ENCODE measurements at places on chromosomes 16 and 17. TPM values are rescaled to one million over a fixed set of nuclear protein-coding genes. Genes with fewer than 3 reads are reported as not detected.
A peak's percentile ranks its signal among the peaks of the same experiment; 100 is the strongest.

GRCh38 chr16:85586380-85587104, 26.6 kb upstream of the GSE1 start:
- DNase-seq = no peak

GRCh38 chr17:73399056-73399455, 87.3 kb upstream of the CDC42EP4 start:
- no peak for DNase-seq

The PTX4 gene
- not detected for total RNA-seq

- DNase-seq = no peak
Observed at GRCh38 chr17:83099570-83100181, 20.3 kb downstream of the METRNL start.

GRCh38 chr16:56847173-56847910, 17.7 kb upstream of the SLC12A3 start:
- no peak for DNase-seq

The IL4R gene
- 16.9 TPM for total RNA-seq

- no peak for DNase-seq
Observed at GRCh38 chr16:29963021-29963743, 1.3 kb downstream of the TMEM219 start.

- no peak for DNase-seq
Observed at GRCh38 chr17:9336817-9337216, 238.8 kb downstream of the STX8 start.

The TADA2A gene
- total RNA-seq = 14.5 TPM

The CIBAR2 gene
- not detected for total RNA-seq

The GALR2 gene
- 2.2 TPM for total RNA-seq

DNA sequence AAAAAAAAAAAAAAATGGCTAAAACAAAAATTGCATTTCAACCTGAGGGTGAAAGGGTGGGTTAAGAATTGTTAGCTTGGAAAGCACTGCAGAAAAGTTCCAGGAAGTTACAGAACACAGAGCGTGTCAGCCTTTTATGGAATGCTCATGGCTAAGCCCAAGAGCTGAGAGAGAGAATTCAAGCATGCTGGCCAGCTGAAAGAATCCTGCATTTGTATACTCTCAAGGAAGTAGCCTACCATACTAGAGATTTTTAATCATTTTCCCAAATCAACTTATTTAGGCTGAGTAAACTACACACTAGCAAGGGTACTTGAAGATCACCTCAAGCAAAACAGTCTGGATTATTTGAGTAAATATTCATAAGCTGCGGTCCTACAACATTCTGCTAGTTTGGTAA, 153.9 kb downstream of the KCNJ2 start:
- no peak for DNase-seq

- DNase-seq = peak; percentile 64
Observed at GRCh38 chr16:27642756-27643155, 92.8 kb downstream of the KATNIP start.

- peak; percentile 35 for DNase-seq
Observed at GRCh38 chr17:8392274-8392673, 5.4 kb downstream of the RNF222 start.

- DNase-seq = no peak
Observed at GRCh38 chr16:70434484-70435260, 4.2 kb downstream of the ST3GAL2 start.

DNA sequence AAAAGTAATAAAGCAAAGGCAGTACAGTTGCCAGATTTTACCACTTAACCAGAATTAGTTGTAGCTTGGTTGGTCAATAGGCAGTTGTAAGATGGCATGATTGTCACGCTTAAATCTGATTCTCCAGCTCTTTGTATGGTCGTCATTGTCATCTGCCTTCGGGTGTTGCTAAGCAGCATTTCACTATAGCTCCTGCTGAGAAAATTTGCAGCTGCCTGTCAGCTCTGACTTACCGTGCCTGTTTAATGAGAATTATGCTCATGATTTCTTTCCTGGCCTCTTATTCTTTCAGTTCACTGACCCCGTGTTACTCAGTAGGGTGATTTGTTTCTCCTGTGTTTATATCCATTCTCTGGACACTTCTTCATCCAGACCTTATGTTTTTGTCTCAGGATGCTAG, 66.7 kb downstream of the TANGO6 start:
- DNase-seq = no peak

GRCh38 chr16:67652578-67653127, 7.4 kb downstream of the ACD start:
- peak; percentile 80 for DNase-seq

The TAF1C gene
- 51.9 TPM for total RNA-seq

The CMC2 gene
- total RNA-seq = 63.3 TPM

GRCh38 chr16:64012166-64012565, 1109.7 kb downstream of the CDH11 start:
- no peak for DNase-seq

DNA sequence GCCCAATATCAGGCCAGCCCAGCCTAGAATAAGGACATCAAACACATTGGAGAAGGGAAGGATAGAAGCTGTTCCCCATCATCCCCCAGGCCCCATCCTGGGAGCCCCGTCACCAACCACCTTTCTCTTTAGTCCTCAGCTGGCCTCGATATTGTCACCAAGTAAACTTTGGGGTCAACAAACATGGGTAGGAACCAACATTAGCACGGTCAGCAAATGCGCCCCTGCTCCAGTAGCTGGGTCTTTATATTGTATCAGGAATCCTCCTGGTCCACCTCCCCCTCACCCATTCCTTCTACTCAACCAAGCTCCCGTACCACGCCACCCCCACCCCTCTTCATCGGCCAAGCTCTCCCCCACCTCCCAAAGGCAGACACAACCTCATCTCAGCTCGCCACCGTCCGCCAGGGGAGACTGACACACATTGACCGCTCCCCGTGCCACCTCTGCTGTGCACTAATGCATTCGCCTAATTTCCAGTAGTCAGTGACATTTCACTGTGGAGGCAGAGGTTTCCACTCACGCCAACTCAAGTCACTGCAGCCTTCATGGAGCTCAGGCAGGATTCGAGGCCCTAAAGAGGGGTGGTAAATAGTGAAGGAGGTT, 20.7 kb upstream of the CBX2 start:
- DNase-seq = no peak

DNA sequence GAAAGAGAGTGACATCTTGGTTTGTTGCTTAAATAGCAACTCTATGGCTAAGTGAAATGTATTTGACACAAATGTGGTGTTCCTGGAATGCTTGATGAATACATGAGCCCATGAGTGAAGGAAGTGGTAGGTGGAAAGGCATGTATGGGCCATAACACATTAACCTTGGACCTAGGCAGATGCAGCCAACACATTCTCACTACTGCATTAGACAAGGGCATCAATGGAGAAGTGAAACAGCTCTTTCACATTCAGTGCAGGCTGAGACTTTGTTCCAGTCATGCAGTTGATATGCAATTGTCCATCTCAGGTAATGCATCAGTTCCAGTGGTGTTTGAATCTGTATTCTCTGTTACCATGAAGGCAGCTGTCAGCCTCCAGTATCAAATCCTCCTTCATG, 133.6 kb downstream of the HS3ST3B1 start:
- no peak for DNase-seq

The CRYBA1 gene
- total RNA-seq = not detected

GRCh38 chr16:55911616-55912015, 36.4 kb upstream of the CES5A start:
- DNase-seq = no peak

The SMTNL2 gene
- total RNA-seq = 4.3 TPM

- DNase-seq = peak; percentile 80
Observed at GRCh38 chr17:45221081-45222013, at the start of gene FMNL1. Gene FMNL1 (plus strand): TSS chr17:45221885. CDS start chr17:45222125, 240 bp downstream.

GRCh38 chr17:30701498-30701989, 122.9 kb downstream of the CRLF3 start:
- no peak for DNase-seq

DNA sequence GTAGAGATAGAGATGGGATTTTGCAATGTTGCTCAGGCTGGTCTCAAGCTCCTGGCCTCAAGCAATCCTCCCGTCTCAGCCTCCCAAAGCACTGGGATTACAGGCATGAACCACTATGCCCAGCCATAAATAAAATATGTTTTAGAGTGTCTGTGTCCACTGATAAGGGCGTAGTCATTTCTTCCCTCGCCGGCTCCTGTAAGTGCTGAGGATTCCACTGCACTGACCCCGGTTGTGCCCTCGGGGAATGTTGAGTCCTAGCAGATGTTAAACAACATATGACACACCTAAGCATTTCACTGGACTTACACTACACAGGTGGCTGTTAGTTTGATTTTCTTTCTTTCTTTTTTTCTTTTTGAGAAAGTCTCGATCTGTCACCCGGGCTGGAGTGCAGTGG, 5.6 kb upstream of the SHMT1 start:
- DNase-seq = no peak

The TOP2A gene
- total RNA-seq = 258 TPM

DNA sequence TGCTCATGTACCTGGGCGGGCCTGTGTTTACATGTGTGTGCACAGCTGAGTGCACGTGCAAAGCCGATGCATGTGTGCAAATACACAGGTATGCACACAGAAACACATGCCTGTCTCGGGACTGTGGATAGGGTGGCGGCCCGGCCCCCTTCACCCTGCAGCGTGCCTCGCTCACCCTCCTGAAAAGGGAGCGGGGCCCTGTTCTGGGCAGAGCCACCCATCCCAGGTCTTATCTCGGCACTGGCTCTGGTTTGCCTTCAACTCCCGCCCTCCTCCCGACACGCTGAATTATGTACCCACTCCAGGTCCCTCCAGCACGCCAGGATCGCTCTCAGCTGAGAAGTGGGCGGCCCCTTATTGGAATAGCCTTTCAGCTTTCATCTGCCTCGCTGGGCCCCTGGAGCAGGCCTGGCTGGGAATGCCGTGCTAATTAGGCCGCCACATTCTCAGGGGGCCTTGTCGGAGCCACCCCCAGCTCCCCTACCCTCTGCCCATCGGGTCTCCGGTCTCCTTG, 77.8 kb downstream of the RTN4RL1 start:
- DNase-seq = no peak

- no peak for DNase-seq
Observed at GRCh38 chr17:39845052-39845846, 18.9 kb downstream of the IKZF3 start.

- DNase-seq = no peak
Observed at GRCh38 chr16:71794943-71795342, 13.7 kb downstream of the AP1G1 start.

GRCh38 chr17:72624652-72625051, 467.8 kb downstream of the SLC39A11 start:
- DNase-seq = no peak

DNA sequence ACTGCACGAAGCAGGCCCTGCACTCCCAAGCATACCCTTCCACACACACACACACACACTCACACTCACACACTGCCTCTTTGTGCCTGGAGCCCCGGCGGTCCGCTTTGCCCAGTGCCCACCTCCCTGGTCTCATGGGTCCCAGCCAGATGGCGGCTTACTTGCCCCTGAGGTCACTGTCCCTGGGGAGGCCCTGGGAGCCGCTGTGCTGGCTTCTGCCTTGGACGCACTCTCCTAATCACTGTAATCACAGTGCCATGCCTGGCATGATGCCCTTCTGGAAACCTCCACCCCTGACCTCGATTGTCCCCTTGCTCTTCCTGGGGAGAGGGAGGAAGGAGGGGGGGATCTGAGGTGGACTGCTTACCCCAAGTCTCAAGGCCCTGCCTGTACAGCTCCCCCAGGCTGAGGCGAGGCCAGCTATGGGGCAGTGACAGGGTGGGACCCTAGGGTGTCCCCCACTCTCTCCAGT, 36.0 kb downstream of the ARHGAP23 start:
- no peak for DNase-seq

The CHD9NB gene
- total RNA-seq = 4.2 TPM

The CFAP97D1 gene
- 0.12 TPM for total RNA-seq

The NGFR gene
- total RNA-seq = 6.8 TPM

The HLF gene
- 0.35 TPM for total RNA-seq

DNA sequence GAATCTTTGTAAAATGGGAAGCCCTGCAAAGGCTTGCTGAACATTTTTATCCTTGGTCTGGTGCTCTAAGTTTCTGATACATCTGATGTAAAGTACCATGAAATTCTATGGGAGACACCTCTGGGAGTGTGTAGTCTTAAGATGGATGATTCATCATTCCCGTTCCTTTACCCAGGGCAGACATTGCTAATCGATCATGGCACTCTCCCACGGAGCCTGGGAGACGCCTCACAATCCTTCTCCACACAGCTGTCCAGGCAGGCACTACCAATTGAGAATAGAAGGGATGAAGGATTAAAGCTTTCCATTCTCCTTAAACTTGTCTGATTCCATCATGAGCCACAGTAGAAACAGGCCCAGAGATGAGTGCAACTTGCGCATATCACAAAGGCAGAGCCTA, 144.8 kb downstream of the GSG1L start:
- peak; percentile 21 for DNase-seq

GRCh38 chr16:53958341-53958880, 254.5 kb downstream of the FTO start:
- no peak for DNase-seq

GRCh38 chr17:77136420-77136767, 4.4 kb upstream of the SEC14L1 start:
- no peak for DNase-seq

DNA sequence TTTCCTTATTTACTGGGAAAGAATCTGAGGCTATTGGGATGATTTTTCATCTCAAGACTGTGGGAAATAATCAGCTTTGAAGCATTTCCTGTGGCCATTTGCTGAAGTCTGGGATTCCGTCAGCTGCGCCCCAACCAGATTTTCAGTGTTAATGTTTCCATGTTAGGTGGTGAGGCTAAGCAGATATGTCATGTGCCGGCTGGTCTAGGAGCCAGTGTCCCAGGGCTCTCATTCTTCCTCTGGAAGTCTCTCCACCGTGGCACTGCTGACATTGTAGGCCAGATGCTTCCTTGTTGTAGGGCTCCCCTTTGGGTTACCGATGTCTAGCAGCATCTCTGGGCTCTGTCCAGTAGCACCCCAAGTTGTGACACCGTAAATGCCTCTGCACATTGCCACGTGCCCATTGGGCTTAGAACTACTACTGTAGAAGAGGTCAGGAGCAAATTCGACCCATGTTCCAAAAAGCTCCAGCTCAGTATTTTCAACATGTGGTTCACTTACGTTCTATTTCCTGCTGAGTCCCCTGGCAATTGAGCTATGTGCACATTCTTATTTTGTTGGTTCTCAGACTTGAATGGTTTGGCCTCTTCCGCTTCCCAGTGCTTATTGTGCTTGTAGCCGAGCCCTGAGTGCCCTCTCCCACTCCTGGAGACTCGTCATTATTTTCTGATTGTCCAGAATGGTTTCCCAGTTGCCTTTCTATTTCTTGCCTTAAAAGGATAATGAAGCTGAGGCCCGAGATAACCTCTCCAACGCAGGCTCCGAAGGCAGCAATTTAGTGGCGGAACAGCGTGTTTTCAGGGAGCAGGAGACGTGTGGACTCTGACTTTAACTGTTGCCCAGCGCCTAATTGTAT, 82.2 kb downstream of the SPECC1 start:
- peak; percentile 32 for DNase-seq

Data from GM23338 (cell line).